ENCODE measurements at places on chromosomes 5 and 9.

DNA sequence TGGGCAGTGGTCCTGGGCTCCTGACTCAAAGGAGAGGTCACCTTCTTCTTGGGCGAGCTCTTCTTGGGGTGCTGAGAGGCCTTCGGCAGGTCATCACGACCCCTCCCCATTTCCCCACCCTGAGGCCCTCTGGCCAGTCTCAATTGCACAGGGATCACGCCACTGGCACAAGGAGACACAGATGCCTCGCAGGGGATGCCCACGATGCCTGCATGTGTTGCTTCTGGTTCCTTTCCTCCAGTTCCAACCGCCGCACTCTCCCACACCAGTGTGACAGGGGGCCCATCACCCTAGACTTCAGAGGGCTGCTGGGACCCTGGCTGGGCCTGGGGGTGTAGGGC lies 1.3 kb downstream of the CEL start:
- DNase-seq, result no peak

DNA sequence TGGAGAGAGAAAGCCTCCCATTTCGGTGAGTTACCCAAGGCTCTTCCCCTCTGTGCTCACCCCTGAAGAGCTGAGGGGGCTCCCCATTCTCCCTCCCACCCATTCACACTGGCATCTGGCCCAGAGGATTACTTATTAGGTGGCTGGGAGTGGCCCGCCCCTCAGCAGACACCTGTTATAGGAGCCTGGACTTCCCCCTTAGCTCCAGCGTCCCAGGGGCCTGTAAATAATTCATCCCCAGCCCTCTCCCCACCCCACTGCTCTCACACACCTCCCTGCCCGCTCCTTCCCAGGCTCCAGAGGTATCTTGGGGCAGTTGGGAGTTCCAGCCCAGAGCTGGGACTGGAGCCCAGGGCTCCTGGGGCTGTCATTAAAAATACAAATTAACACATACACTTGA lies 11.6 kb upstream of the SLC6A7 start:
- no peak for DNase-seq

GRCh38 chr5:124849774-124850173 lies 103.3 kb upstream of the ZNF608 start:
- DNase-seq, result no peak

- no peak for DNase-seq
Observed at GRCh38 chr9:120441426-120442307, 138.3 kb downstream of the CDK5RAP2 start.

DNA sequence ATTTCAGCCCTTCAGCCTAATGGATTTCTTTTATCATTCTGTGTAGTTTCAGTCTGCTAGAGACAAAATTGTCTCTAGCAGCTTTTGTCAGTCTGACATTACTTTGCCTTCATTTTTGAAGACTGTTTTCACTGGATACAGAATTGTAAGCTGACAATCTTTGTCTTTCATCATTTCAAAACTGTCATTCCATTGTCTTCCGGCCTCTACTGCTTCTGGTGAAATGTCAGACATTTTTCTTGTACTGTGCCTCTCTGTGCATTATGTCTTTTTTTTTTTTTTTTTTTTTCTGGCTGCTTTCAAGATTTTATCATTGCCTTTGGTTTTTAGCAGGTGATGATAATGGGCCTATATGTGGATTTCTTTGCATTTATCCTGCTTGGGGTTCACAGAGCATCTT lies 51.3 kb upstream of the ZNF169 start:
- DNase-seq, result no peak

DNA sequence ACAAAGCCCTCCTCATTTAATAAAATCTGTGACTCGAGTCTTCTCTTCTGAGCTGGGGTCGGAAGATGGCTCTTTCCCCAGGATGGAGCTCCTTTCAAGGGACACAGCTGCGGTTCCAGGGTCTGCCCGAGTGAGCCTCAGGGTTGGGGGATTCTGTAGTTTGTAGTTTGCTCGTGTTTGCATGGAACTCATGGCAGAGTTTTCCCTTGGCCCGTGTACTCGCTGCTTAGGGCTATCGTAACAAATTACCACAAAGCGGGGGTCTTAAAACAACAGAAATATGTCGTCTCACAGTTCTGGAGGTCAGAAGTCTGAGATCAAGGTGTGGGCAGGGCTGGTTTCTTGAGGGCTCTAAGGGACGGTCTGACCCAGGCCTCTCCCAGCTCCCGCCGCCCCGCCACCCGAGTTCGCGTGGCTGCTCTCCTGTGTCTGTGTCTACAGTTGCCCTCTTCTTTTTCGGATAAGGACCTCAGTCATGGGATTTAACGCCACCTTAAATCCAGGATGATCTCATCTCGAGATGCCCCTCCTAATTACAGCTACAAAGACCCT lies 13.9 kb upstream of the LPCAT1 start:
- no peak for DNase-seq

DNA sequence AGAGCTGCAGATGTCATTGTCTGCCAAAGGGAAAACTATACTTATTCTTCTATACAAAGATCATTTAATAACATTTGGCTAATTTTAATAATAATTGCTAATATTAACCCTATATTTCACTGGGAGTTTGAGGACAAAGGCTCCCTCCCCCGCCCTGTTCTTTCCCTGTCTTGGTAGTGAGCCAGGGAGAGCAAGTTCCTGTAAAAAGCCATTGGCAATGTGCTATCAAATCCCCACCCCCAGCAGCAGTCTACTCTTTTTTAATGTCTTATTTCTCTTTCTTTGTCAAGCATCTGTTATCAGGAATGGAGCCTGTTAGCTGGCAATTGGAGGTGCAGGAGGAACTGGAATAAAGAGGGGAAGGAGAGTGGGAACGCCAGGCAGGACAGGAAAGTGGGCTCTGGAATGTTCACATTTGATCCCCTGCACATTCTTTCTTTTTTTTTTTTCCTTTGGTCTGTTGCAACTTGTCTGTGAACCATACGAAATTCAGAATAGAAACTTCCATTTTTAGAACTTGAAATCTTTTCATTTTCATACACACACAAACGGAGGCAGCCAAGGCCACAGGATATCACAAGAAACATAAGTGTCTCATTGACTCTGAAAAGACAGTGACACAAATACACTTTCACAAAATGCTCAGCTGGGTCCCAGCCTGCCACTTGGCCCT lies 664.8 kb upstream of the ZNF608 start:
- DNase-seq, result peak; percentile 90

GRCh38 chr5:60143942-60144549 lies 250.5 kb upstream of the PDE4D start:
- no peak for DNase-seq

- DNase-seq, result no peak
Observed at GRCh38 chr5:77842243-77842642, 66.1 kb upstream of the TBCA start.

- DNase-seq, result no peak
Observed at GRCh38 chr5:71912021-71912420, 192.9 kb downstream of the CARTPT start.

DNA sequence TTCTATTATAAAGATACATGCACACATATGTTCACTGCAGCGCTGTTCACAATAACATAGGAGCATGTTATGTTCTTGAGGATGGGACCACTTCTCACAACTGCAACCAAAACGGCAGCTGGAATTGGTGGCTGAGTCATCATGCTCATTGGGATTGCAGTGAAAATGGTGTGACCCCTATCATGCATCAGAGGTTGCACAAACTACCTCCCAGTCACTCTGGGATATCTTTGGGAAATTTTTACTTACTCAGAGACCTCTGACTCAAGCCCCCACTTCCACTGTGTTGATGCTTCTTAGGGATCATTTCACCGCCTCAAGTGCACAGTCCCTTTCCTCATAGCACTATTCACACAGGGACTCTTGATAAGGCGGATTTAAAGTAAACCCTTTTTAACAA lies 474.1 kb downstream of the BNC2 start:
- no peak for DNase-seq

- DNase-seq, result no peak
Observed at GRCh38 chr5:56663523-56663922, 151.8 kb upstream of the MAP3K1 start.

- DNase-seq, result no peak
Observed at GRCh38 chr5:175306381-175306780, 137.6 kb downstream of the DRD1 start.

- no peak for DNase-seq
Observed at GRCh38 chr9:116662646-116663310, 24.3 kb upstream of the TRIM32 start.

- no peak for DNase-seq
Observed at GRCh38 chr5:10831419-10831818, 70.4 kb upstream of the DAP start.

DNA sequence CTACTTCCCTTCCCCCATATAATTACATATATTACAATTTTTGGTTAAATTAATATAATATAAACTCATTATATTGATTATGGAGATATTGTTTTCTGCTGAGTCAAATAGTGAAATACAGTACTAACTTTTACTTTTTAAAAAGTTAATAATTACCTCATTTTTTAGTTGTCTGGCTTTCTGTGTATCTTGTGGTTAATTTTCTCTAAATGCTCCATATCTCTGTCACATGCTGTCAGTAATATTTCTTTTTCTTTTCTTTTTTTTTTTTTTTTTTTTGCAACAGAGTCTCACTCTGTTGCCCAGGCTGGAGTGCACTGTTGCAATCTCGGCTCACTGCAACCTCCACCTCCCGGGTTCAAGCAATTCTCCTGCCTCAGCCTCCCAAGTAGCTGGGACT lies 23.2 kb downstream of the STX17 start:
- DNase-seq, result no peak

- DNase-seq, result no peak
Observed at GRCh38 chr9:135716045-135716444, 14.1 kb downstream of the KCNT1 start.

Data from GM12865 (cell line).